ENCODE measurements at places on chromosomes 3 and 15.

DNA sequence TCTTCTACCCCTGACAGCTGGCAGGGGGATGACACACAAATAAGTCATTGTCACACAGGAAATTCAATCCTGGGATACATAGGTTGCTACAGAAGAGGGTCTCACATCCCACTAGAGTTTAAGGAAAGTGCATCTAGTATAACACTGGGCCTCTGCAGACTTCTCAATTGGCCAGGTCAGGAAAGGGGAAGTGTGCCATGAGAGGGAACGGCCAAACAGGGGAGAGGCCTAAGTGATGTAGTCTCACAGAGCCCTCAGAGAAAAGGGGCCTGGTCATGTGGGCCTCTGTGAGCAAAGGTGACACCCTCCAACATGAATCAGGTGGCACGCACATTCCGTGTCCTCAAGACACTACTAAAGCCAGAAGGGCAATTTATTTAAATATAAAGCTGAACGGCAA is 11.2 kb downstream of the ZXDC start:
- no peak for DNase-seq

GRCh38 chr3:127431066-127431465 is 143.2 kb upstream of the PRR20G start:
- no peak for DNase-seq

GRCh38 chr3:101381809-101382208 is 61.4 kb upstream of the IMPG2 start:
- no peak for DNase-seq

- no peak for DNase-seq
Observed at GRCh38 chr3:193865339-193865738, 270.6 kb upstream of the HES1 start.

DNA sequence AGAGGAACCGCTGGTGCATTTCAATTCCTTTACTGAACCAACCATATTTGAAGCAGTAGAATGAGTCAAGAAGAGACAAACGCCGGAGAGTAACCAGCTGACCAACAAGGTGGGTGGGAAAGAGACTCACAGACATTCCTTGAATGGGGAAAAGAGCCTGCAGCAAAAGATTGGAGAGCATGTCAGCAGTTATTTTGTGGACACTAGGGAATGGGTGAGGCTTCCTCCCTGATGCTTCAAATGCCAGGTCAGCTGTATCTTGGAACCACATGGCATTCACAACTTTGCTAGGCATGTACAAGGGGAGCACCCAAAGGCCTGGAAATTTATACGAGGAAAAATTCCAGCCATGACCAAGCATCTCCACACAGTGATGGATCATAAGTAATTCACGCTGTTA is 29.9 kb upstream of the ZKSCAN7 start:
- DNase-seq: no peak

DNA sequence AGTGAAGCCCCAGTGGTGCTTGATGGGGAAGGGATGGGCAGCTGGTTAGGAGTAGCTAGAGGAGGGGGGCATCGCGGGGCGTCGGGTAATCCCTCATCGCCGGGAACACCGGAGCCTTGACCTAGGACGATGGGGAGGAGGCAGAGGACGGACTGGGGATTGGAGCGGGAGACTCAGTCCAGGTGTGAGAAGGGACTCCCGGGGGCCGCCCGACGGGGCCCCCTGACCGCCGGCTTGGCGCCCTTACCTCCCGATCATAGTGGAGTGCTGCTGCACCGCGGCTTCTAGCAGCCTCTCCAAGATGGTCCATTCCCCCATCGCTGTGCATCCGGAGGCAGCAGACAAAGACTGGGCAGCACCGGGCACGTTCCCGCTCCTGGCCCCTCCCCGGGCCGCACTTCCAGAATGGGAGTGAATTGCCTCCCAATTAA is 612 bp downstream of the GJD2 start:
- DNase-seq: no peak

GRCh38 chr3:149077628-149078027 is 8.7 kb downstream of the HLTF start:
- no peak for DNase-seq

DNA sequence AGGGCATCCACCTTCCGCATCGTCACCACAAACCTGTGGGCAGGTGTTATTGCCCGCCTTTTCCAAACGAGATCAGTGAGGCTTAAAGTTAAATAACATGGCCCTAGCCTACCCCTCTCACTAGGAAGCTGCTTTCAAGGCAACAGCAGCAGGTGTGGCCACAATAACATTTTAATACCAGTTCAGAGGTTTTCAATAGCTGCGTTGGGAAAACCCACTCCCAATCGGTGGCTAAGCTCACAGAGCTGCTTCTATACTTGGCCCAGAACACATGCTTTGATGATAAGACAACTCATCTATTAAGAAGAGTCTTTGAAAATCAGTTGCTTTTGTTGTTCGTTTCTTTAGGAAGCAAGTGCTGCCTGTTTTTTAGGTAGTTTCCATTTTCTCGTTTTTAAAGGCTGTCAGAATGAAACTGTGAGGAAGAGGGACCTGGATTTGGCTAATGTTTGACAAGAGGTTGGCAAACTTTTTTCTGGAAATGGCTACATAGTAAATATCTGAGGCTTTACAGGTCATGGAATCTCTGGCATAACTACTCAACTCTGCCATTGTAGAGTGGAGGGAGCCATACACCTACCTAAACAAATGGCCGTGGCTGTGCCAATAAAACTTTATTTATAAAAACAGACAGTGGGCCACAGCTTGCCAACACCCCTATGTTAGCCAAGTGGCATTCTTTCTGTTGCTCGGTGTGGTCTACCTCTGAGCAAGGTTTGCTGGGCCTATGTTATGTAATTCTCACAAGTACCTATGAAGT is 179.6 kb downstream of the FEZF2 start:
- DNase-seq: no peak

DNA sequence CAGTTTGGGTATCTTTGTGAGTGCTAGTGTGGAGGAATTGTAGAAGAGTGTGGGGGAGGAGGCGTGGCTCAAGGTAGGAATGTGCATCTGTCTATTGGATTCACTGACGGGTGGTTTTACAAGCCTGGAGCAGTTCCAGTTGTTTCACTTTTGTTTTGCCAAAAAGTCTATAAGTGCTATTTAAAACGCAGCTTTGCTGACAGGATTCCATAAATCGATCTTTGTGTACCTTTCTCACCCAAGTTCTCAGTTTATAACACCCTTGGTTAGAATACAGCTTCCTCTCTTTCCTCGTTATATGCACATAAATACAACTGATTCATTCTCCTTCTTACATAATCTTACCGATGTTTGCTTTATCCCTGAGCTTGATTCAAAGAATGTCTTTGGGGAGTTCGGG is 123.2 kb upstream of the UBE2E2 start:
- no peak for DNase-seq
